ENCODE measurements at places on chromosomes 5 and 9.

GRCh38 chr9:23551929-23552707 is 273.9 kb downstream of the ELAVL2 start:
- DNase-seq = no peak

- DNase-seq = no peak
Measured at GRCh38 chr5:53318303-53318702, 162.1 kb upstream of the FST start.

DNA sequence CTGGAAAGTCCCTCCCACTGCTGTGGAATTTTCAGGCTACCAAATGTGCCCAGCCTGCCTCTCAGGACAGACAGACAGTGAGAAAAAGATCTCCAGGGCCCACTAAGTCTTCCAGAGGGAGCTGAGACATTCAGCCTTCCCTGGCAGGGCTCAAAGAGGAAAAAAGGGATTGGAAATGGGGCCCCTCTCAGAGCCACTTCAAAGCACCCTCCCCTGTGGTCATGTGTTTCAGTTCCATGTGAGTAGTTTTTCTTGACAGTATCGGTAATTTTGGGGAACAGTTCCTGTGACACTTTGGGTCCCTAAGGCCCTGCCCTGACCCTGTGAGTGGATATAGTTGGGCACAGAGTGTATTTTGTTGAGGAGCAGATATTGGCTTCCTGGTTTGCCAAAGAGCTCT is 25.0 kb downstream of the LARP1 start:
- no peak for DNase-seq

DNA sequence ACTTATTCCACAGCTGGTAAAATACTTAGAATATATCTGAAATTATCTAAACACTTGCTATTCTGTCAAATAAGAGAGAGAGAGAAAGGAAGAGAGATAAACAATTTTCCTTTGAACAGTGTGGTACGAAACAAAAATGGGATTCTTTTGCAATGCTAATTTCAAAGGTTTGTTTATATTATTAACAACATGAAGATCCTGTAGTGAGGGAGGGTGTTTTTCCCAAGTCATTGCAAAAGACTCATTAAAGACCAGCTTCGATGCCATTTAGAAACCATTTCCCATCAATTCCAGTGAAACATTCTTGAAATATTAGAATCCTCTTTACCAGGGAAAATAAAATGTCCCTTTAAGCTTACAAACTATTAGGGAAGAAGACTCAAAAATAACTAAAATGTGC is 505.4 kb downstream of the SEMA5A start:
- no peak for DNase-seq

GRCh38 chr9:75504721-75505120 is 385.8 kb upstream of the PCSK5 start:
- no peak for DNase-seq

Measured in WERI-Rb-1 (cell line).